Stimulated activated CD8-positive, alpha-beta memory T cell treated with anti-CD3 and anti-CD28 coated beads, Interleukin-4, amount 100 ng/mL, for 4 hours (primary cell): ENCODE measurements at places on chromosomes 1 and 21.

DNA sequence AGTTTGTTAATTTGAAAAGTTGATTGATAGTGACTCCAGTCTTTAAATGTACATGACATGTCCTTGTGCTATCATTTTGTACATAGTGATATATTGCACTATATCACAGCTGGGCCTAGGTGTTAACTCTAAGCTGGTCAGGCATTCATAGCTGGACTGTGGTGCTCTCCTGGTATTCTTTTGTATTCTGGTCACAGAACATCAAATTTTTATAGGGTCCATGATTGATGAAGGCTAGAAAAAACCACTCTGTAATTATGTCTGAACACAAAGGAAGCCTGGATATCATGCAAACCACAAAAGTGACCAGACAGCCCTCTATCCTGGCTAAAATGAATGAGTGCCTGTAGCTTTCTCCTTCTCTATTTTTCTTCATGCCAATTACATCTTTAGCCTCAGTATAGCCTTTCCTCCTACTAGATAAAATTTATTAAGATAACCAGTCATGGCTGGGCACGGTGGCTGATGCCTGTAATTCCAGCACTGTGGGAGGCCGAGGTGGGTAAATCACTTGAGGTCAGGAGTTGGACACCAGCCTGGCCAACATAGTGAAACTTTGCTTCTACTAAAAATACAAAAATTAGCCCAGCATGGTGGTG lies 134.9 kb upstream of the B3GALT2 start:
- DNase-seq = no peak

- no peak for DNase-seq
Observed at GRCh38 chr1:9848022-9848421, 24.3 kb upstream of the CLSTN1 start.

GRCh38 chr1:27109103-27109822 lies 45.7 kb downstream of the SLC9A1 start:
- no peak for DNase-seq

- DNase-seq = no peak
Observed at GRCh38 chr21:25273959-25274358, 333.3 kb downstream of the MRPL39 start.

DNA sequence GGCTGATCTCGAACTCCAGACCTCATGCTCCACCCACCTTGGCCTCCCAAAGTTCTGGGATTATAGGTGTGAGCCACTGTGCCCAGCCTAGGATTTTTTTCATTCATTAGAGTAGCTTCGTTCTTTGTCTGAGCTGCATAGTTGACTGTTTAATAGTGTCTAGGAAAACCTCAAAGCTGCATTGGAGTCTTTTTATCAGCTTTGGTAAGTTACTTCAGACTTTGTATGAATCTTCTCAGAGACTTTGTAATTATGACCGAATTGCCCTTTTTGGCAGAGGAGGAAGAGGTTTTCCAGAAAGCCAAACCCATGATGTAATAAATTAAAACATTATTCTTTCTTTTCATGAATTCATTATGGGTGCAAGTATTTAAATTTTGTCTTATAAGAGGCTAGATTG lies 5.1 kb downstream of the DNAJB4 start:
- no peak for DNase-seq

DNA sequence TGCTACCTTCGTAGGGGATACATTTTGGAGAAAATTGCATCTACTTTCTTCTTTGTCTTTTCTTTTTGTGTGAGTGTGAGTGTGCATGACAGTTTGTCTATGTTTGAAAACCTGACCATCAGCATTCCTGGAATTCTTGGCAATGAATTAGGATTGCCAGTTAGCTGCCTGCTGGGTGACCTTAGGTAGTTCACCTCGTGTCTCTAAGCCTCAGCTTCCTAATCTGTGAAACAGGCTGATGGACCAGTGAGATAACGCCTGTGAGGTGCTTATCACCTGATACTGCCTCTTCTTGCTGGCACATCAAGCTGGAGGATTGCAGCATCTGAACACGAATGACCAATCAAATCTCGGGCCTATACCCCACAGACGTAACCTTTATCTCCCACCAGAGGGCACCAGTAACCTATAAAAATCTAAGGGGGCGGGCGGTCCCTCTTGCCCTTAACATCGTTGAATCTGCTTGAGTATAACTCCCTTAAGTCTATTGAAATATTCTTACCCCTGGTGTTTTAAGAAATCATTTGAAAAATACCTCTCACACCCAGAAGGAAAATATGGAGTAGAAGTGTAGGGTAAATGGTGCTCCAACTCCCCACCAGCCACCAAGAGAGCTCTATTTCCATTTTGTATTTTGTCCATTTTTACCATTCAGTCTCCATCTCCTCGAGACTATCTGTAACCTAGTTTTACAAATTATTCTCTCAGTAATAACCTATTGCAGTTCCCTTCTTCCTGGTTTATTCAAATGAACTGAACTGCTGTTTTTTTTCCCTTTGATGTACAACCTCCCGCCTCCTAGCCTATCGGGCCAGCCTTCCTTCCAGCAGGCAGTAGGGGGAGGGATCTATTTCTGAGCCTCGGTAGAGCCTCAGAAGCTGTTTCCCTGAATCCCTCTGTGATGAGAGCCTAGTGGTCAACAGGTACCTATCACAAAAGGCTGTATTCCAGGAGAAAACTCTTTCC lies 49.7 kb downstream of the MDM4 start:
- peak; percentile 7 for DNase-seq
